Stimulated activated CD4-positive, alpha-beta T cell treated with anti-CD3 and anti-CD28 coated beads, Interleukin-2, amount 100 ng/mL, for 4 hours (primary cell): ENCODE measurements at places on chromosomes 6 and 20.

DNA sequence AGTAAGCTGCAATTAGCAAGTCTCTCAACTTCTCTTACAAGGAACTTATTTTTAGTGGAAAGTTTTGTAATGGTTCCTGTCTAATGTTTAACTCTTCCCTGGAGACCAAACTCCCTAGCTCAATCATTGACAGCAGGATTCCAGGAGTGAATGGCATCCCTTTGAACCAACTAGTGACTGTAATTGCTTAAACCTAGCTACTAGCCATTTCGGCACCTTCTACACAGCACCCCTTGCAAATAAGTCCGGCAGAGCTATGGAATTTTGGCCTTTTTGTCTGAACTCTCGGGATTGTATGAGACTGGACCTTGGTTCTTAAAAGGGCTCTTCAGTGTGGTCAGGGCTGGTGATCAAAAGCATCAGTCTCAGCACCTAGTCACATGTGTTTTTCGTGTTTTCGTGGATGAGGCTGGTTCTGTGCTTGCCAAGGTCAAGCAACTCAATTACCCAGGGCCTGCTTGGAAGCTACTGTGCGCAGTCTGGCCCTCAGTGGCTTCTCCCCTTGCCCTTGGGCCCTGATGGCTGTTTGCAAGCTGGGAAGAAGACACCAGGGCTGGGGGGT lies 135.3 kb upstream of the NEDD9 start:
- DNase-seq = no peak

- DNase-seq = no peak
These were observed 169.1 kb upstream of the CST7 start for GRCh38 chr20:24779946-24780345.

GRCh38 chr20:47319517-47320252 lies 36.8 kb downstream of the ZMYND8 start:
- no peak for DNase-seq

DNA sequence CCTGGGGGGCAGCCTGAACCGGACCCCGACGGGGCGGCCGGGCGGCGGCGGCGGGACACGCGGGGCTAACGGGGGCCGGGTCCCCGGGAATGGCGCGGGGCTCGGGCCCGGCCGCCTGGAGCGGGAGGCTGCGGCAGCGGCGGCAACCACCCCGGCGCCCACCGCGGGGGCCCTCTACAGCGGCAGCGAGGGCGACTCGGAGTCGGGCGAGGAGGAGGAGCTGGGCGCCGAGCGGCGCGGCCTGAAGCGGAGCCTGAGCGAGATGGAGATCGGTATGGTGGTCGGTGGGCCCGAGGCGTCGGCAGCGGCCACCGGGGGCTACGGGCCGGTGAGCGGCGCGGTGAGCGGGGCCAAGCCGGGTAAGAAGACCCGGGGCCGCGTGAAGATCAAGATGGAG lies 636 bp downstream of the SRF start:
- DNase-seq = no peak

- no peak for DNase-seq
These were observed 57.2 kb upstream of the PCSK2 start for GRCh38 chr20:17169585-17170136.

- no peak for DNase-seq
These were observed 64.8 kb upstream of the NRSN1 start for GRCh38 chr6:24060982-24061754.

- no peak for DNase-seq
These were observed 305.8 kb upstream of the PRDM1 start for GRCh38 chr6:105780146-105780860.

GRCh38 chr6:84665401-84665800 lies 99.0 kb downstream of the TBX18 start:
- DNase-seq = no peak

- DNase-seq = no peak
These were observed at the start of gene AKAP12 for GRCh38 chr6:151239603-151240035. AKAP12 (plus strand) TSS chr6:151239967; CDS start chr6:151240563, 596 bp downstream.

GRCh38 chr6:71388068-71388744 lies 99.6 kb downstream of the OGFRL1 start:
- no peak for DNase-seq

DNA sequence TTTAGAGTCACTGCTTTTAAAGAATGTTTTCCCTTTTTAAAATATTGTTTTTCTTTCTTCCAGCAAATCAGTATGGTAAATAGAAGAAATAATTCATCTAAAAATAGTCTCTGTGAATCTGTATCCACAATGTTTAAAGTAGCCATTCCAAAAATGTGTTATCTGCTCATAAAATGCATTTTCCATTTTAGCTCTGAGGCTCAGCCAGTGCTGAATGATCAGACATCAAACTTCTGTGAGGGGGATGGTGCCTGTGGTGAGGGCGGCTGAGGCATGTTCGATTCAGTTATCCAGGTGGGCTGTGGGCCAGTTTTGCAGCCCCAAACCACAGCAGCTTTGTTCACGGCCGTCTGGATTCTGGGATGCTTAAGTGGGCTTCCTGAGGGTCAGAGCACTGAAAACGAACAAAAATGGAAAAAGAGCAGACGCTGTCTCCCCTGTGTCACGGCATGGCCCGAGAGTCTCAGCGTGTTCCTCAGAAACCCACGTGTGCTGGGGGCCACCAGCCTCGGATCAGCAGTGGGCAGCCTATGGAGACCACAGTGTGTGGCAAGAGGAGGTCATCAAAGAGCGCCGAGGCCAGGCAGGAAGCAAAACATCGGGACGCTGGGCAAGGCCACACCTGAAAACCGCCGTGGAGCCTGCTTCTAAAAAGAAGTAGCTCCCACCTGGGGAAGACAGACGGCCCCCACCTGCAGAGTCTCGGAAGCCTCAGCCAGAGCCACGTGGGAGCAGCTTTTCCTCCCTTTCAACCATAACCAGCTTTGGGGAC lies 134.9 kb upstream of the THBS2 start:
- DNase-seq = no peak

DNA sequence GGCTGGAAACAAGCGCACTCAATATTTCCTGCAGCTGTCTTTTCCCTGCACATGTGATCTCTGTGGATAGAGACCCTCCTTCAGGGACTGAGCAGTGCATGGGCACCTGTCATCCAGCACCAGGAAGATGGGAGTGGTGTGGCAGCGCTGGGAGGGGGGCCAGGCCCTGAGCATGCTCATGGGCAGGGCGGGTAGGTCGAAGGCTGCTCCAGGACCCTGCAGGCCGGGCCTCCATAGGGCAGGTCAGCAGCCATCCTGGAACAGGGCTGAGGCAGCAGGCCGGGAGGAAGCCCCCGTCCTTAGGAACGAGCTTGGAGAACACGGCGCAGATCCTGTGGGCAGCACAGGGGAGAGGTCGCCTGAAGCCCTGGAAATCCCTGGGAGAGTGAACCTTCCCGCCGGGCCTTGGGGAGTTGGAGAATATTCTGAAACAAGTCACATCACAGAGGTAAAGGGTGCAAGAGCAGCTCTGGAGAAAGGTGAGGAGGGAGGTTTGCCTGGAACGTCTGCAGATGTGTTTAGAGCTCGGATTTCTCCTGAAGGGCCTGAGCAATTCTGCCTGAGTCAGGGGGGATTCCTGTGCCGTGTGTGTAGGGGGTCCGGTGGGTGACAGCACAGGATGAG lies 133.2 kb downstream of the SMOC2 start:
- DNase-seq = no peak

DNA sequence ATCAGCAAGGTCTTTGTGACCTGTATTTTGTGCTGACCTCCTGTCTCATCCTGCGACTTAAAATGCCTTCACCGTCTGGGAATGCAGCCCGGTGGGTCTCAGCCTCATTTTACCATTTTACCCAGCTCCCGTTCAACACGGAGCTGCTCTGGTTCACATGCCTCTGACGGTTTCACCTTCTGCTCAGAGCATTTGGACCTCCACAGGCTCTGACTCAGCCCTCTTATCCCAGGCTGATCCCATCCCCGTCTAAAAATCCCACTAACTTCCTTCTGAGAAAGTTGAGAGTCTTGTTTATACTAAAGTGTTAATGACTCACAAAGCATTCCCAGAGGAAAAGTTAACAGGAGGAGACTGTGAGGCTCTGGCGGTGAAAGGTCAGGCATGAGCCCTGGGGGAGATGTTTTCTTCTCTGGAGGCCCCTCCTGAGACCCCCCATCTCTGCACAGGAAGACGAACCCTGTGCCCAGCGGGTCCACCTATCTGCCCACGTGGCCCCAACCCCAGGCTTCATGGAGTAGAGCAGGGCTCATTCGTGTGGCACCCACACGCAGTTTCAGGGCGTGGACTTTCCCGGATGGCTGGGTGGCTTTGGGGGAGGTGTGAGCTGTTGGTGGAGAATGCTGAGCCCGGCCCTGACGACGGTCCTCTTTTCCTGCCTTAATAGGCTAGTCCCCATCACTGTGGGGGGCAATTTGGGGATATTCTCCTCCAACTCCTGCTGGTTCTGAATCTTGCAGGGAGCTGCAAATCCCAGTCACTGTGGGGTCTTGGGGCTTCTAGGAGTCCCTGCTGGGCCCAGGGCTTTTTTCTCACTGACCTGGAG lies 3.3 kb upstream of the BIRC7 start:
- no peak for DNase-seq

GRCh38 chr6:3280091-3280490 lies 21.3 kb downstream of the PSMG4 start:
- DNase-seq = no peak

- DNase-seq = no peak
These were observed 26.0 kb downstream of the HTR1E start for GRCh38 chr6:86963352-86963751.

GRCh38 chr6:109342506-109342905 lies 39.8 kb downstream of the CD164 start:
- no peak for DNase-seq

DNA sequence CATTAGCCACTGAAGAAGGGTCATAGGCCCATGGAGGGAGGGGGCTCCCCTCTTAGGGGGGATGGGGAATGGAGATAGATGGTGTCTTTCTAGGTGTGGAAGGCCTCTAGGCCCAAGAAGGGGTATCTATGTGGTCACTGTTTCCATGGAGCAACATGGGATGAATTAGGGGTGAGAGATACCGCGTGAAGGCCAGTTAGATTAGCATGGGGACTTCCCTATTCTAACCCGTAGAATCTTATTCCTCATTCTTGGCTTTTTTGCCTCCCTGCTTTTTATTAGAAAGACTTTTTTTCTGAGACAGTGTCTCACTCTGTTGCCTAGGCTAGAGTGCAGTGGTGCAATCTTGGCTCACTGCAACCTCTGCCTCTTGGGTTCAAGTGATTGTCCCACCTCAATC lies 3.2 kb downstream of the RAB44 start:
- no peak for DNase-seq

GRCh38 chr6:142485256-142485655 lies 183.4 kb downstream of the ADGRG6 start:
- no peak for DNase-seq

- DNase-seq = no peak
These were observed 9.6 kb downstream of the RMND1 start for GRCh38 chr6:151442371-151442770.

GRCh38 chr20:15239542-15240206 lies 902.3 kb upstream of the FLRT3 start:
- no peak for DNase-seq

- DNase-seq = no peak
These were observed 98.1 kb upstream of the TOP1 start for GRCh38 chr20:40930561-40930960.

GRCh38 chr6:95578106-95578410 lies 723 bp downstream of the MANEA start:
- peak; percentile 3 for DNase-seq

- no peak for DNase-seq
These were observed 110.4 kb upstream of the COL21A1 start for GRCh38 chr6:56357616-56358373.

DNA sequence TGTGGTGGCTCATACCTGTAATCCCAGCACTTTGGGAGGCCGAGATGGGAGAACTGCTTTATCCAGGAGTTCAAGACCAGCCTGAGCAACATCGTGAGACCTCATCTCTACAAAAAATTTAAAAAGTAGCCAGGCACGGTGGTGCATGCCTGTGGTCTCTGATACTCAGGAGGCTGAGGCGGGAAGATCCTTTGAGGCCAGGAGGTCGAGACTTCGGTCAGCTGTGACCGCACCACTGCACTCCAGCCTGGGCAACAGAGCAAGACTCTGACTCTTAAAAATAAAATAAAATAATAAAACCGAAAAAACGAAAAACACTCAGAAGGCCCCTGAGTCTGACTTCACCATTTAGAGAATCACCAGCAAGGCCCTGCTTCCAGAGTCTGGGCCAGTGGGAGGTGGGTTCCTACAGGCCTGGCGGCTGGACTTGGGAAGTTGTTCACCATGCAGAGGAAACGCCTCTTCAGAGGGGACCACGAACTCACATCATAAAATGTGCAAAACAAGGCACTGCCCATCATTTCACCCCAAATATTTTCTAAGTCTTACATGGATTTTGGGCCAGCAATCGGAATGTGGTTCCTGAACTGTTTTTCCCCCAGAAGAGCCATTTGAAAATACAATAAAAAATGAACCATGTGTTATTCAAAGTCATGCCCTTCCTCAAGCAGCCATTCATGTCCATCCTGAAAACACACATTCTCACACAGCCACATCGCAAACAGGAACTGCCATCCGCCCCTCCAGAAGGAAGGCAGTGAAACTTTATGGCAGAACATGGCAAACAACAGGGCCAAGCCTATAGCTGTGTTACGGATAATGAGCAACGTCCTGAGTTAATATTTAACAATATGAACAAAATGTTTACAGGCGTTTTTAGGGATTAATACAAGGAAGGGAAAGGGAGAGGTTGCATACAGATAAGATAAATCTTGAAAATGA lies 57.8 kb downstream of the SLC22A23 start:
- no peak for DNase-seq

- no peak for DNase-seq
These were observed 147.2 kb downstream of the RPS12 start for GRCh38 chr6:132961610-132962009.

DNA sequence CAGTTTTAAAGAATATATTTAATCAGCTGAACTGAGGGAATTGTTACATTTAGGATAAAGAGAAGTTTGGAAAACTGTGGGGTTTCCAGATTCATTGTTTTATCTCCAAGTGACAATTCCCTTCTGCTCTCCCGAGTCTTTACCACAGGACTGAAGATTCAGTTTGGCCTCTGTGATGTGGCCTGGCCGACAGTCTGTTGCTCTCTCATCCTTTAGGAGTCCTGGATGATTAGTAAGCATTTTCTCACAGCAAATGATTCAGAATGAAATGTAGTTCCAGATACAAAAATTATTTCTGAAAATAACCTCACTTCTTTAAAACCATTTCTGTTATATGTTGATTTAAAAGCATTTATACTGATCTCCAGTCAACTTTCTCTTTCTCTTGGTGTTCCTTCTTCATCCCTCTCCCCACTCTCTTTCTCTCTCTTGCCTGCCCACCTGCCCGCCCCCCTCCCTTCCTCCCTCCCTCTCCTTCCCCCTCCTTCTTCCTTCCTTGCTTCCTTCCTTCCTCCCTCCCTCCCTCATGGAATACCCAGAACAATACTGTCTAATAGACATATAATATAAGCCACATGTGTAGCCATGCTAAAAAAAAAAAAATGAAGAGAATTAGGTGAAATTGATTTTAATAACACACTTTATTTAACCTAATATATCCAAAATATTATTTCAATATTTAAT lies 254.9 kb downstream of the PRL start:
- no peak for DNase-seq
